HEK293T (cell line): ENCODE measurements at places on chromosomes 1 and 21.

DNA sequence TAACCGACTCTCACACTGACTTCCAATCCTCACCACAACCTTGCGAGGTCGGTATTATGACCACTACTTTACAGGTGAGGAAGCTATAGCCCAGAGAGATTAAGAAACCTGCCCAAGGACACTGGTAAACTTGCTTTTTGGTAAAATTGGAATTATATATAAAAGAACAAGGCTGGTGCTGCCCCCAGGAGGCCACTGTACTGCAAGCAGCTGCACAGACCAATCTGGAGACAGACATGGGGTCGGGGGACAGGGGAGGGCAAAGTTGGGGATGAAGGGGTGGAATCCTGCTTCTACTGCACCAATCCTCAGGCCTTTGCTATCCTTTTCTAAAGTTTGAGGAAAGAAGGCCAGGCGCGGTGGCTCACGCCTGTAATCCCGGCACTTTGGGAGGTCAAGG, 280.8 kb downstream of the SPATA17 start:
- DNase-seq: peak; percentile 25

- no peak for DNase-seq
These were observed 122.9 kb downstream of the GLUL start for GRCh38 chr1:182268669-182269068.

DNA sequence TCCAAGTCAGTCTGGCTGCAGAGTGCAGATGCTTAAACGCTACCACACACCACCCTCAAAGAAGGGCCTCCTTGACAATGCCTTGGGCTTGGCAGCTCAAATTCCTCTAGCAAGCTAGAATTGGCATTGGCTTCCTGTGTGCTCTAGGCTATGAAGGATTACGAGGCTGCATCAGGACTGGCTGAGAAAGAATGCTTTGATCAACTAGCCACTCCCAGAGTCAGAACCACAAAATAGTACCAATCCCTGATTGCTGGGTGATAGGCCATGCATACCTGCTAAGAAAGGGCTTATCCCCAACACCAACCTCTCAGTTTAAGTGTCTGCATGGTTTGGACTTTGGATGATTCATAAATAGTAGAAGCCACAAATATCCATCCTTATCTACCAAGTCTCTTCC, 504.9 kb downstream of the OMA1 start:
- DNase-seq: no peak

- DNase-seq: peak; percentile 59
These were observed at the start of gene AGPAT3 for GRCh38 chr21:43864962-43865539. TSS of gene AGPAT3 (plus strand) at chr21:43865223. CDS start at chr21:43959682, 94,459 bp downstream.

- DNase-seq: no peak
These were observed 10.4 kb upstream of the FOXE3 start for GRCh38 chr1:47405697-47406096.

DNA sequence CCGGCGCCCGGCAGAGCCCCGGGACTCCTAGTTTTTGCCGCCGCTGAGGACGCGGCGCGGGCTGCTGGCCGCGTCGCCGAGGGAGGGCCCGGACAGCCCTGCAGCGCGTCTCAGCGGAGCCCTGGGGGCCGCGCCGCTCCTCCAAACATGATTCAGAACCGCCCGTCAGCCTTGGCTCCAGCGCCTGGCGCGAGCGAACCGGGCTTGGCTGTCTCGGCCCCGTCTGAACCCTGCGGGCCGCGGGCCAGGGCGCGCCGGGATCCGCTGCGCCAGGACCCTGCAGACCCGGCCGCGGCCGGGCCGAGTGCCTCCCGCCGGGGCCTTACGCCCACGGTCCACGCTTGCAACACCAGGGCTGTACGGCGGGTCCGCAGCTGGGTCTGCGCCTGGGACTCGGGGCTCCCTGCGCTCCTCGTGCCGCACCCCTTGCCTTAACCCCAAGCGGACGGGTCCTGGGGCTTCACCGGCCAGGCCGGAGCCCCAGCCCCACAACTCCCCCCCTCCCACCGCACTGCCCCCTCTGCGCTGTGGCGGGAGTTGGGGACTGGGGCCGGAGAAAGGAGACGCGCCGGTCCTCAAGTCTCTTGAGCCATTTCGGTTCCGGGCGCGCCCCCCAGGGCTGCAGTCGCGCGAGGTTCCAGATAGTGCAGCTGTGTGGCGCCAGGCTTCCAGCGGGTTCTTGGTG, 48.4 kb upstream of the CD34 start:
- DNase-seq: no peak

GRCh38 chr1:224378855-224379631, 22.4 kb downstream of the CNIH4 start:
- no peak for DNase-seq

- no peak for DNase-seq
These were observed 55.7 kb upstream of the KIRREL1 start for GRCh38 chr1:157937744-157938143.

- DNase-seq: no peak
These were observed 525.3 kb downstream of the KIF26B start for GRCh38 chr1:245679821-245680780.

- no peak for DNase-seq
These were observed 21.2 kb upstream of the LRRC8C start for GRCh38 chr1:89611721-89612120.

GRCh38 chr21:44767834-44768831, 33.5 kb downstream of the UBE2G2 start:
- no peak for DNase-seq

DNA sequence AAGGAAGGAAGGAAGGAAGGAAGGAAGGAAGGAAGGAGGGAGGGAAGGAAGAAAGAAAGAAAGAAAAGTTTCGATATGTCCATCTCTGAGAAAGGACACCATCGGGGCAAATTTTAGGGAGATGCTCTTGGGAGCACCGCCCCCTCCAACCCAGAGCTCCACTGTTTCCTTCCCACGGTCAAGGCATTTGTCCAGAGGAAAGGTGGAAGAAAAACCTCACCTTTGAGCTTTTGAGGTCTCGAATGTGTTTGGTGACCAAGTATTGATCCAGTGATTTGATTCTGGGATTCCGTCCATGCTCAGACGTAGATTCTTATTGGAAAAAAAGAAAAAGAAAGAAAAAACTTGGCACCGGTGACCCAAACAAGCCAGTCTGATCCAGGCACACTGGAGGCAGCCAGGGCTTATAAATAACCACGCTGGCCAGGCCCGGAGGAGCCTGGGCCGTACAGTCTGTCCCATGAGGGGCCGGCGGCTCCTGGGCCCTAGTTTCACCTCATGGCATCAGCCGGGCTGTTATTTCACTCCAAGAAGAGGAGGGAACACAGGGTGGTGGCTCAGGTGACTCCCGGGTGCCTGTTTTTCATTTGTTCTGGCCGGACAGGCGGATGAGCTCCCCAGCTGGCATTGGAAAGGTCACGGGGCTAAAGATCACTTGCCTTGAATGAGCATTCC, 36.1 kb upstream of the SLC25A33 start:
- DNase-seq: no peak

GRCh38 chr1:155082301-155083051, 3.8 kb downstream of the EFNA3 start:
- no peak for DNase-seq

- DNase-seq: peak; percentile 19
These were observed 89.2 kb upstream of the GRIK3 start for GRCh38 chr1:37123276-37124115.

- DNase-seq: peak; percentile 83
These were observed 24.1 kb downstream of the ETNK2 start for GRCh38 chr1:204127597-204128242.

GRCh38 chr1:146051452-146051851, 29.9 kb upstream of the HJV start:
- no peak for DNase-seq

- DNase-seq: no peak
These were observed 44.5 kb downstream of the HIVEP3 start for GRCh38 chr1:41874151-41874719.

DNA sequence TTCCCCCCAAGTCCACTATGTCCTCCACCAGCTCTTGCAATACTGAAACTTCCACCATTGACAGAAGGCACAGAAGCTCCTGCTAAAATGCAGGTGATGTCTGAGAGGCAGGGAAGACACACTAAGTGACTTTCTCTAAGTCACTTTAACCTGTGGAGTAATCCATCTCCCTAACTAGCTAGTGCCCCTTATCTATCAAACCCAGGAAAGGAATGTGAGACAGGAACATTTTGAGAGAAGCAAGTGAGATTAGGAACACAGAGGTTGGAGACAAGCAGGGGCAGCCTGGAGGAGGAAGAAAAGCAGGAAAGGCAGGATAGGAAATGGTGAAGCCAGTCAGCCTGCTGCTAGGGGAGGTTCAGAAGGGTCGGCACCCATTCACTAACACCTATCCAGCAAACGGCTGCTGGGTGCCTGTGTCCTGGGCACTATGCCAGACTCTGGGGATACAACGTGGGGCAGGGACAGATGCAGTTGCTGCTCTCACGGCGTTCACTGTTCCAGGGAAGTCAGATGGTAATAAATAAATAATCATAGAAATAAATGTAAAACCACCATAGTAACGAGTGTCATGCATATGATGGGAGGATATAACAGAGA, 7.0 kb downstream of the GPA33 start:
- no peak for DNase-seq

DNA sequence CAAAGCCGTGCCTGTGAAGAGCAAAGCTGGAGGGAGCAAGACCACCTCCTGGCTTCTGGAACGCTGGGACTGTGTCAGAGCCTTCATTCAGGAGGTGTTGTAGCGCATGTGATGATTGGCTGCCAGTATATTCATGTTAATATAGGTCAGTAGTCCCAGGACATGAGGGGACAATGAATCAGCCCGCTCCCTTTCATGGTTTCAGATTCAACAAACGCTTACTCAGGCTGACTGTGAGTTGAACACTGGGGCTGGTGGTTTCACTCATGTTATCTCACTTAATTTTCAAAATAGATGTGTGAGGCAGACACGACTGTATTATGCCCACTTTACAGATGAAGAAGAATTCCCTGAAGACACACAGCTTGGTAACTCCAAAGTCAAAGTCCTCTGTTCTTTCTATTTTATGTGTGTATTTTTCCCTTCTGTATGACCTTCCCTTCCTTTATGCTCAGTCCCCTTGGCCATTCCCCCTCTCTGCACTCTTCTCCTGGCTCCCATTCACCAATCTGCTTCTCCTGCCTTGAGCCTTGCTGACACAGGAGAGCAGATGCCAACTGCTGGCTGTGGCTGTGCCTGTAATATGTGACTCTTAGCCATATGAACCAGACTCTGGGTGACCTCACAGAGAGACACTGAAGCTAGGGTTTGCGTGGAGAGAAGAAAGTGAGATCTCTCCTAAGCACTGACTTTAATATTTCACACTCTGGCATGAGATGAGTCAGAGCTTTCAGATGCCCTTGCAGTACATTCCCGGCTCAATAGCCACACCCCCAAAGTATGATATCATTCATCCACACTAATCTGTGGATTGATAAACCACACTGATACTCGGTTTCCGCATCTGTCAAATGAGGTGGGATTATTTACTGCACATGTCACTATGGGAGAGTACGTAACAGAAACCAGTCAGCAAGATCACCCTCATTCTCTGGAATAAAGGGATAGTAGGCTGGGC, 31.4 kb upstream of the KIRREL1 start:
- DNase-seq: no peak

DNA sequence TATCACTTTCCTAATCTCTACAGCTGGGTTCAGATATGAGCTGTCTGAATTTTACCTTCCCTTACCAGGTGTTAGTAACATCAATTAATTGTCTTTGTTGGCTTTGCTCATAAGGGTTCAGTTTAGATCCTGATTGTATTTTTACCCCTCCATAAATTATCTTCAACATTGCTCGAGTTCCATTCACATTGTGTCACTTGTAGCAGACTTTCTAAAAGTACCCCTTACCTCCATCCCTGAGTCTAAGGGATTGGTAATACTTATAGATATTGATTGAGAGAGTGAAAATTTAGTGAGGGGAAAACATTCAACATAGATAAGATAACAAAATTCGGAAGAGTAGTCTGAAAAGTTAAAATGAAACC, 7.3 kb downstream of the RASAL2 start:
- no peak for DNase-seq

- DNase-seq: no peak
These were observed 37.3 kb downstream of the MFSD2A start for GRCh38 chr1:39992234-39992633.

GRCh38 chr21:32096411-32096810, 182.4 kb downstream of the MIS18A start:
- DNase-seq: peak; percentile 69

DNA sequence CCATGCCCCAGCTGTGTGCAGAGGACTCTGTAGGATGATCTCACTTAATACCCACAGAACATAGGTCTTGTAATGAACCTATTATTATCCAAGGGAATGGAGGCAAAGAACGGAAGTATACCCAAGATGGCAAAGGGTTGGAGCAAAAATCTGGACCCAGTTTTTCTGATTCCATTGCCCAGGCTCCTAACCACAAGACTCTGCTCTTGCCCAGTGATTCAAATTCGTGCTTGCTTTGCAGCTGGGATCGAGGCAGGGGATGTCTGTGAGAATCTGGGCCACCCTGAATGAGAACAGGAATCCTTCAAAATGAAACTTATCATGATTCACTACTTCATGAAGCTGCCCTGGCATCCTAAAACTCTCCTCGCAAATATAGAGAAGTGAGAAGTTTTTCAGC, 97.5 kb upstream of the KCNJ6 start:
- DNase-seq: no peak

GRCh38 chr1:53337499-53337898, 9.6 kb upstream of the LRP8 start:
- no peak for DNase-seq

DNA sequence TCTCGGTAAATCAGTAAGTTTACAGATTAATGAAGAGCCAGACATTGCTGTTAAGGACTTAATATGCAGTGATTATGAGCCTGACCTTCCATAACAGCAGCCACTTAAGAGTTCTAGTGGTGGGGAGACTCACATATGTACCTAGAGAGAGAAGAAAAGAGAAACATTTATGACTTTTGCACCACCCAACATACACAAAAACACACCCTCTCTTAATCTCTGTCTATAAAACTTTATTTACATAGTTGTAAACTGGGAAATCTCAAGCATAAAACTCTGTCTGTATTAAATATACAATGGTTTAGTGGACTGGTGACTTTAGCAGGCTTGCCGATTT, 347.4 kb upstream of the ADGRL2 start:
- DNase-seq: no peak

DNA sequence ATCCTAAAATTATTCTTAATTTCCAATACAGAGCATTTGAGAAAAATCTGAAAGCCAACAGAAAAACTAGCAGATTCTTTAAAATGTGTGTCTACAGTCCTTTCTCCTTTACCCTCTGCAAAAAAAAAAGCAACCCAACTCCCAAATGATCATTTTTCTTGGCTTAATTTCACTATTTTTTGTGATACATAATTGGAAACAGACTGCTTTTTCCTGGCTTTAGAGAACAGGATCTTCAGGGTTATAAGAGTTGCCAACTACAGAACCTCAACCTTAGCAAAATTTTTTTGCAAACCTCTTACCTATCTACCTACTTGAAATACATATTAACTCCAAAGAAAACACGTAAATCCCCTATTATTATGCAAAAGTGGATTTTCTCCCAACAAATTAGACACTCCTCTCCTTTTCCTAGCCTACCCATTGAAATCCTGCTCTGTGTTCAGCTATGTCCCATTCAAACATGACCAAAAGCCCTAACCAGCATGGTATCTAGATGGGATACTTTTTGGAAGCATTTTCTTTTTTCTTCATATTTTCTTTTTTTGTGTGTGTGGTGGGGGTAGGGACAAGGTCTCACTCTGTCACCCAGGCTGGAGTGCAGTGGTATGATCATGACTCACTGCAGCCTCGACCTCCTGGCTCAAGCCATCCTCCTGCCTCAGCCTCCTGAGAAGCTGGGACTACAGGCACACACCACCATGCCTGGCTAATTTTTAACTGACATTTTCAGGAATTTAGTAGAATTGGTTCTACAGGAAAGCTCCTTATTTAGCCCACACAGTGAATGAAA, 9.0 kb downstream of the TGFBR3 start:
- DNase-seq: no peak

GRCh38 chr1:208071435-208072031, 160.6 kb upstream of the CD34 start:
- DNase-seq: no peak
